ENCODE measurements at places on chromosomes 16 and 17. TPM values are rescaled to one million over a fixed set of nuclear protein-coding genes. Genes with fewer than 3 reads are reported as not detected.
A peak's percentile ranks its signal among the peaks of the same experiment; 100 is the strongest.

The KRT32 gene
- total RNA-seq = 0.06 TPM

DNA sequence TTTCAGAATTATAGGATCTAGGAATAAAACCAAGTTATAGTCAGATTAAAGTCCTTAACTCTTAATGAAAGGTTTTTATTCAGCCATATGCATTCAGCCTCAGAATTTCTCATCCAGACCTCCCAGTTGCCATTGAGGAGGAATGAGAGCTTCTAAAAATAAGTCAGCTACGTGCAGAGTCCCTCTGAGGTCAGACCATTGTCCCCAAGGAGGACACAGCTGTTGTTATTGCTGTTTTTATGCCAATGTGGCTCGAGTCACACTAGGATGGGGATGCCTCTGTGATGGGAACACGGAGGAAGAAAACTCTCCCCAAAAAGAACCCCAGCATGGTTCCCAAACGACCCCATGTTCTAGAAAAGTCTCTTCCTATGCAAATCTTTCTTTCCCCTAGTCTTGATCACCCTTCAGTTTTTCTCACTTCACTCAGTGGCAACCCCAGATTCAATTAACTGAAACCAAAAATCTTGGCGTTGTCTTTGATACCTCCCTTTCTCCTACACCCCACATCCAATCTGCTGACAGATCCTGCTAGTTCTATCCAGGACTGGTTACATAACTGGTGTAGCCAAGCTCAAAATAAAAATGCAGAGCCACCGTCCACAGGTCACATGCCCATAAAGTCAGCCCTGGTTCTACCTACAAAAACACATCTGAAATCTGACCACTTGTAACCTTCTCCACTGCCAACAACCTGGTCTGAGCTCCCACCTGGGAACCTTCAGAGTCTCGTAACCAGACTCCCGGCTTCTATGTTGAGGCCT is 138.2 kb upstream of the ERCC4 start:
- DNase-seq = no peak

- no peak for DNase-seq
Observed at GRCh38 chr17:20105539-20106280, 96.6 kb downstream of the SPECC1 start.

- DNase-seq = no peak
Observed at GRCh38 chr16:57592591-57593003, 35.8 kb upstream of the ADGRG1 start.

The TTLL6 gene
- total RNA-seq = not detected

DNA sequence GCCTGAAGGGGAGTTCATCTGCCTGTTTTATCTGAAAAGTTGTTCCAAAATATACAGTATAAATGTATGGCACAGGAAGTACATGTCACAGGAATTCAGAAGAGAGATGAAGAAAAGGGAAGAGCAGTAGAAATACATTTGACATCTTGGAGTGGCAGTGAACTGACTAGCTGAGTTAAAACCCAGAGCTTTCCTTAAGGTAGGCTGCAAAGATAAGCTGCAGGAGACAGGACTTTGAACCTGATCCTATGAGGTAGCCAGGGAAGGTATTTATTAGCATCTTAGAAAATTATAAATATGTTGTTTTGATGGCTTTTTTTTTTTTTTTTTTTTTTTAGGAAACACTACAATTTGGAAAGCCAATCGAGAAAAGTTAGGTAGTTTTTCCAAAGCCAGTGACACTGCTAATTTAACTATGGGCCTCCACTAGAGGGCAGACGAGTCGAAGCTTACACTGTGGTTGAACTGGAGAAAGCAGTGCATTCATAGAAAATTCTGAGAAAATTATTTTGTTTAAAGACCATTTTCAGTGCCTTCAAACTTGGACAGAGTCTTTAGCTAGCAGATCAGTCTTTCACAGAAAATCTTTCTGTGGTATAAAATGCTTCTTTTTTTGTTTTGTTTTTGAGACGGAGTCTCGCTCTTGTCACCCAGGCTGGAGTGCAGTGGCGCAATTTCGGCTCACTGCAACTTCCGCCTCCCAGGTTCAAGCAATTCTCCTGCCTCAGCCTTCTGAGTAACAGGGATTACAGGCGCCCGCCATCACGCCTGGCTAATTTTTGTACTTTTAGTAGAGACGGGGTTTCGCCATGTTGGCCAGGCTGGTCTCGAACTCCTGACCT is 122.3 kb downstream of the SSH2 start:
- DNase-seq = peak; percentile 75

The PIRT gene
- not detected for total RNA-seq

GRCh38 chr17:44850612-44851011 is 2.9 kb downstream of the HIGD1B start:
- no peak for DNase-seq

The BRIP1 gene
- 33.3 TPM for total RNA-seq

- no peak for DNase-seq
Observed at GRCh38 chr17:80694085-80694991, 149.7 kb downstream of the RPTOR start.

DNA sequence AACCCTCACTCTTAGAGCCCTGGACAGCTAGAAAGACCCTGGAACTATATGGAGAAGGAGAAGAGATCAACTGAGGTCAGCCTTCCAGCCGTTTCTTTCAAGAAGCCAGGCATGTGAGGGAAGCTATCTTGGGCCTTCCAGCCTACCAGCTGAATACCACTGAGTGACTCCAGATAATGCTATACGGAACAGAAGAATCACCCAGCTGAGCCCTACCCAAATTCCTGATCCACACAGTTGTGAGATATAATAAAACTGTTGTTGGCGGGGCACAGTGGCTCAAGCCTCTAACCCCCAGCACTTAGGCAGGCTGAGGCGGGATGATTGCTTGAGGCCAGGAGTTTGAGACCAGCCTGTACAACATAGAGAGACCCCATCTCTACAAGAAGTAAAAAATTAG is 26.2 kb upstream of the MYH10 start:
- no peak for DNase-seq

The NKD1 gene
- total RNA-seq = 0.42 TPM

DNA sequence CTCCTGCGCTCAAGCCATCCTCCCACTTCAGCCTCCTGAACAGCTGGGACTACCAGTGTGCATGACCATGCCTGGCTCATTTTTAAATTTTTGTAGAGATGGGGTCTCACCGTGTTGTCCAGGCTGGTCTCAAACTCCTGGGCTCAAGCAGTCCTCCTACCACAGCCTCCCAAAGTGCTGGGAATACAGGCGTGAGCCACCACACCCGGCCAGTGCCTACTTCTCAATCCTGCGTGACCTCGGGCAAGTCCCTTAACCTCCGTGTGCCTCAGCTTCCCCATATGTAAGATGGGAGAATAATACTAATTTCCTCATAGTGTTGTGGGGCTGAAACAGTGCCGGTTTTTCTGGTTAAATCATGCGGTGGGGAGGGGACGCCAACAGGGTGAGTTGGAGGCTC is 143.5 kb upstream of the CIBAR2 start:
- no peak for DNase-seq

DNA sequence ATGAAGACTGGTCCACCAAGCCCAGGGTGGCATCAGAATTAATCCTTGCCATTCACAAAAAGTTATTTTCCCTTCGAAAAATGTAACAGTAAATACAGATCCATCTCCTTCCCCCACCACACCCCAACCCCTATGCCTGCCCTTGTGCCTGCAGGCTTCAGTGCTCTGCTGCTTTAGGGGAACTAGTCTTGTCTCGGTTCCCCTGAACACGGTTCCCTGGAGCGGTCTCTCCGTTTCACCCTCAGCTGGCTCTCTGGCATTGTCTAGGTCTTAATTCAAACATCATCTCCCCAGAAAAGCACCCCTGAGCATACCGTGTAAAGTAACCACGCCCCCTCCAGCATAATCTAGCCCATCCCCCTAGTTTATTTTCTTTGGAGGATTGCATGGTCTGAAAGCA is 25.8 kb downstream of the EMP2 start:
- no peak for DNase-seq

DNA sequence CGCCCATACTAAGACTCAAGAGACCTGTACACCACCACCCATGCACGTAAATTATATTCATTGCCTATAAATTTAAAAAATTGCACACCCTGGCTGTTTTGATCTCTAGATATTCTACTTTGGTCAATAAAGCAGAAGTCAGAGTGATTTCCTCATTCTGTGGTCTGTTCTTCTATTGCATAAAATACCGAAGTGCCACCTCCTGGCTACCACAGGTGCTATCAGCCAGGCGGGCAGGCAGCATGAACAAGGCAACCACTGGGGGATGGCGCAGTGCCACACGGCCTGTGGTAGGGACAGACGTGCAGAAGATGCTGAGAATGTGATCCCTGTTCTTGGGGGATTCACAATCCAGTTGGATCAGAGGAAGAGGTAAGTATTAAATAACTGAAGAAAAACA is 122.3 kb downstream of the CDK5R1 start:
- DNase-seq = peak; percentile 61

DNA sequence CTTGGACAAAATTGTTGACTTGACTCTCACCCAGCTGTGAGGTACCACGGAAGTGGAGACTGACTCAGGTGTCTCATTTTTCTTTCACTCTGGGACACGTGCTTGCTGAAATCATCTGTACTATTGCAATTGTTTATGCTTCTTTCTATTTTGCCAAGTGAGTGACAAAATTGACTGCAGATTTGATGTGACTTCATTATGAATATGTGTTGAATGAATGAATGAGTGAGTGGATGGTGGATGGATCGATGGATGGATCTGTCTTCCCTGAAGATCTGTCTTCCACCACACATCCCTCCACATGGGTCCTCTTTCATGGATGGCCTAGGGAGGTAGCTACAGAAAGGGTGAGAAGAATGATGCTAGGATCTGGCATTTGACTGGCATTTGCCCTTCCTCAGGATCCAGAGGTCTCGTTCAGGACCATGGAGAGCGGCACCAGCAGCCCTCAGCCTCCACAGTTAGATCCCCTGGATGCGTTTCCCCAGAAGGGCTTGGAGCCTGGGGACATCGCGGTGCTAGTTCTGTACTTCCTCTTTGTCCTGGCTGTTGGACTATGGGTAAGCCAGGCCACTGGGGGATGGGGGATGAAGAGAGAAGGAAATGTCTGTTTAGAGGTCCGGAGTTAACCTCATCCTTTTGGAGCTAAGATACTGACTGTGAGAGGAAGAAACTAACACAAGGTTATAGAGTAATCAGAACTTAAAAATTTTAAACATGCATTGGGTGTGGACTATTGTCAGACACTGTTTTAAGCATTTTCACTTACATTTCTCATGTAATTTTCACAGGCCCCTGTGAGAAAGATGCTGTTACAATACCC is 12.7 kb downstream of the SLC5A11 start:
- peak; percentile 63 for DNase-seq

The KRT31 gene
- not detected for total RNA-seq

The ARL5C gene
- total RNA-seq = not detected

DNA sequence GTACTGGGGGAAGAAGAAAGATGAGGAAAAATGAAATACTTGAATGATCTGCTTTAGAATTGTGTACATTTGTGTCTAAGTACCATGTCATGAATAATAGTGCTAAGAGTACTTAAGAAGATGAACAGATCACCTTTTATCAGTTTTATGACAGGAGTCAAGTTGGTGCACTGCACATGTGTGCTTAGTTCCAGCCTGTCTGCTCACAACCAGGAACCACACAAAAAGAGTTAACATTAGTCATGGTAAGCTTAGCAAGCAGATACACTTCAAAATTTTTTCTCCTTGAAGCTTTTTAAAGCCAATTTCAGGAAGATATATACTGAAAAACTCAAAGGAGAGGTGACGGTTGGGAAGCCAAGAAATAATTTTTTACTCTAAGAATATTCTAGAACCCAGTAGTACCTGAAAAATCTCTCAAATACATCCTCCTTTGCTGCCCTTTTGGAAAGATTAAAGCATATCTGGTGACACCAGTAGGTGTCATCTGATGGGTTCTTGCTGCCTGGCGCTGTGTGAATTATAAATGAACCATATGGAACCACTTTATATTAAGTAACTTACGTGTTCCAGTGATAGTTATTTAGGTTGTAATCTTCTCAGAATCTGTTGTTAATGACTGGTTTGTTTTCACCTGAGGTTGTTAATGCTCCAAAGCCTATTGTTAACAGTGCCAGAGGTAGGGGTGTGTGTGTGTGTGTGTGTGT is 93.4 kb downstream of the MSI2 start:
- DNase-seq = no peak

The KRT24 gene
- total RNA-seq = not detected

DNA sequence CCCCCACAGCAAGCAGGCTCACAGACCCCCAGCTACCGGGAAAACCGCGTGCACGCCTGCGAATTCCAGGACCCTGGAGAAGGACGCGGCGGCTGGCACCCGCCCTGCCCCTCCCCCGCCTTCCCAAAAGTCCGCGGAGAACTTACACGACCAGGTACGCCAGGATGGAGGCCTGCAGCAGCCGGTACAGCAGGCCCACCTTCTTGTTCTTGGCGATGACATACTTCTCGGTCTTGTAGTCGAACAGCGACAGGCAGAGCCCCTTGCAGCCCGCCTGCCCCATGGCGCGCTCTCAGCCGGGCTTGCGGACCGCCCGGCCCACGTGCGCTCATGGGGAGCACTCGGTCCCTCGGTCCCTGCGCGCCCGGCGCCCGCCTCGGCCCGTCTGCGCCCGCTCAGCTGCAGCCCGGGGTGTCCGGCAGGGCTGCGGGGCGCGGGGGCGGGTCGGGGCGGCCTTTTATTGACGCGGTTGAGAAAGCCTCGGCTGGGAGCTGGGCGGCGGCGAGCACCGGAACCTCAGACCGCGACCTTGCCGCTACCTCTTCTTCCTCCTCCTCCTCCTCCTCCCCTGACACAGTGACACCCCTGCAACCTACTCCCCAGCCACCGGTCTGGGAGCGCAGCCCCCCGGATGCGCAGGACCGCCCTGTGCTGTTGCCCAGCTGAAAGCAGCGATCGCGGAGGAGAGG is at the start of gene P2RX5:
Gene P2RX5, minus strand, starts transcription at position 433 of the 689 bp plus-strand sequence. Its CDS starts 150 bp downstream, at position 283.
- peak; percentile 49 for DNase-seq

The KRT28 gene
- total RNA-seq = not detected

- no peak for DNase-seq
Observed at GRCh38 chr17:64005734-64006167, 7.6 kb downstream of the PRR29 start.

DNA sequence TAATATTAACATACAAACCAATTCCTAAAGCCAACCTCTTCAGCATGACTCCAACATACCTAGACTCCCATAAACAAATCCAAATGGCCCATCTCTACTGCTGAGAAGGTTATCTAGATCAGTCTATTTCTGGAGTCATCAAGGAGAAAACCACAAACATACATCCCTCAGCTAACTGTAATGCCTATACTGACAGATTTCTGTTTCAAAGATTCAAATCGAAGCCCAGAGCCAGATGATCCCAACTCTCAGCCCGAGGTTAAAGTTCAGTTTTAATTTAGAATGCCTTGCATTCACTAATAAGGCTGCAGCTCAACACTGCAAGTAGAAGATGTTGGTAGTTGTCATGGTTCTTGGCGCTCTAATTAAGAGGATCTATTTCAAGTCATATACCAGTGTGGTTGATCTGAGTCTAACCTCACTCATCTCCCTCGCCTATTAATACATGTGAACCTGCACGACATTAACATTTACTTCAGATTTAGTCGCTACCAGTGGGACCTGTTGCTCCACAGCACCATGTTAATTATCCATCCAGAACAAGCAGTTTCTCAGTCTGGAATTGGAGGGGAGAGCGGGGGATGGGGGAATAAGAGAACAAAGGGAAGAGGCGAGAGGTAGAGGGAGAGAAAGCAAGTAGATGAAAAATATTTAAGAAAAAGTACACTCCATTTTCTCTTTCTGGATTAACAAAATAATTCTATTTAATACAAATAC is 15.4 kb downstream of the PHF12 start:
- DNase-seq = no peak

The CCDC154 gene
- not detected for total RNA-seq

Measured in Daoy (cell line).